ENCODE measurements at places on chromosomes 16 and 17. TPM values are rescaled to one million over a fixed set of nuclear protein-coding genes. Genes with fewer than 3 reads are reported as not detected.

DNA sequence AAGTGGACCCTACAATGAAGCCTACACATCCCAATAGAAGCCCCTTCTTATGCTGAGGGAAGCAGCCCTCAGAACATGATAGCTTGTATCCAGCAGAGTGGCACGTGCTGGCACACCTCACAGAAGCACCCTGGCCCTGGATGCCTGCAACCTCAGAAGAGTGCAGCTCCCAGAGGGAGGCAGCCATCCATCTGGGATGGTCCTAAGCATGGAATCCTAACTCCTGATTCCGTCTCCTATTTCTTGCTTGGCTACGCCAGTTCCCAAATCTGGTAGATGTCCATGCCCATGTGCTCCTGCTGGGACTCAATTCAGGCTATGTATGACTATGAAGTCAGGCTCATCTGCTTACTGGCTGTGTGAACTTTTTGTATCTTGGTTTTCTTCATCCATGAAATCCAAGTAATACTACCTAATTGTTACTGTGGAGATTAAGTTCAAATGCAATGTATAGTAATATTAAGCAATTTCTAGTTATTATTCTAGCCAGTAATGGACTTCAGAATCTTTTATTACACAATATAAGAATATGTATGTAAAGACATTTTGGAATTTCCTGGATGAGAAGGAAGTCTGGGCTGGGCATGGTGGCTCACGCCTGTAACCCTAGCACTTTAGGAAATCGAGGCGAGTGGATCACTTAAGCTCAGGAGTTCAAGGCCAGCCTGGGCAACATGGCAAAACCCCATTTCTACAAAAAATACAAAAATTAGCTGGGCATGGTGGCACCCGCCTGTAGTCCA is 32.4 kb downstream of the SIAH1 start:
- DNase-seq: no peak

DNA sequence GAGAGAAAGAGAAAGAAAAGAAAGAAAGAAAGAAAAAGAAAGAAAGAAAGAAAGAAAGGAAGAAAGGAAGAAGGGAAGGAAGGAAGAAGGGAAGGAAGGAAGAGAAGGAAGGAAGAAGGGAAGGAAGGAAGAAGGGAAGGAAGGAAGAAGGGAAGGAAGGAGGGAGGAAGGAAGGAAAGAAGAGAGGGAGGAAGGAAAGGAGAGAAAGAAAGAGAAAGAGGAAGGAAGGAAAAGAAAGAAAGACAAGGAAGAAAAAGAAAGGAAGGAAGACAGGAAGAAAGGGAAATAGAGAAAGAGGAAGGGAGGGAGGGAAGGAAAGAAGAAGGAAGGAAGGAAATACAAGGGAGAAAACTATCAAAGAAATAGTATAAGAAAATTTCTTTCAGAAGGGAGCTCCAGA is 7.2 kb upstream of the KRTAP4-7 start:
- no peak for DNase-seq

GRCh38 chr17:38571833-38572668 is 33.7 kb downstream of the SRCIN1 start:
- DNase-seq: no peak

DNA sequence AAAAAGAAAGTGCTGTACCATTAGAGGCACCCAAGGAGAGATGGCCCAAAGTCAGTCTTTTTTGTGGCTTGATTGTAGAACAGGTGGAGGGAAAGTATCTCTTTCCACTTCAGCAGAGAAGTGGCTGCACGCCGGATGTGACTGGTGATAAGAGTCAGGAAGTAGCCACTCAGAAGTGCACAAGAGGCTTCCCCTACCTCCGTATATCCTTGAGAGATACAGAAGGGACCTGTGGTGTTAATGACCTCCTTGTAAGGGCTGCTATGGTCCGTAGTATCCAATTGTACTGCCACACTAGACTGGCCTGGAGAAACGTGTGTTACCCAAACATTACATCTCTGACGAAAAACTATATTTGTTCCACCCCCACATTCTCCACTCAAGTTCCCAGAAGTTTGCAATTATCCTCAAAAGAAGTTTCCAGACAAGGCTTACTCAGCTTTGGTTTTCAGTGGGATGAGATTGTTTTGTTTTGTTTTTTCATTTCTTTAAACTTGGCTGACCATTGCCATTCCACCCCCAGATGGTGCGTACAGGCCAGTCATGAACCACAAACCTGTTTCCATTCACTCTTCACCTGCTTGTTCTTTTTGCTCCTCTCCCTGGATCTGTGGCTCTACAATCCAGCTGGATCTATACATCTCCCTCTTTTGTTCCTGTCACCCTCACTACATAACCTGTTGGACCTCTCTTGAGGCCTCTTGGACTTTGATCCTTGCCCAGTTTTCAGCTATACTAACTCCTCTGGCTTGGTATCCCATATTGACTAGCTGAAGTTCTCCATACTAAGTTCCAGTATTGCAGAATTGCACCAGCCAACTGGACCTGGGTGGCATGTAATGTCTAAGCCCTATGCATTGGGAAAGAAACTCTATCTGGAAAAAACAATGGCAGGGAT is 20.7 kb upstream of the MED13 start:
- DNase-seq: no peak

DNA sequence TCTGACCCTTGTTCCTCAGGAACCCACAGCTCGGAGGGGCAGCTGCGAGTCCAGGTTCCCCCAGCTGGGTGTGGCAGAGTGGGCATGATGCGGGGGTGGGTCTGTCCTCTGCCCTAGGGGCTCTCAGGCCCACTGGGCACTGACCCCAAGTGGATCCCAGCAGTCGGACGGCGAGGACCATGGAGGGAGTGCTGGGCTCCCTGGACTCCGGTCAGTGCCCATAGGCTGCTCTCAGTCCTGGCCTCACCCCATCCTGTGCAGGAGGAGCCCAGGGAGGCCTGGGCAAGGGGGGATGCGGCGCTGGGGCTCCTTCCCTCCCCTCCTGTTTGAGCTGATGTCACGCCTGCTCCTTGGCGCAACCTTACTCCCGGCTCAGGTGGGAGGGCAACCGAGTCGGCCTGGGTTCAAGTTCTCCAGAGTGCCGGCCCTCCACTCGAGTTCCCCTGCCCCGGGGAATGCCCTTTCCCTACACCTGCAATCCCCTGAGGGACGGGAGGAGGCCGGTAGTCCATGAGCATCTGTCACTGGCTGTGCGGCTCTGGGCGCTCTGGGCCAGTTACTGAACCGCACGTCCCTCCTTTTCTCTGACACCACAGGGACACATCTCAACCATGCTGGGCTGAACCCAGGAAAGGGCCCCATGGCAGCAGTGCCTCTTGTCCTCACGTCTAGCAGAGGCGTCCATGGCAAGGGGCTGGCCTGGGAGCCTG is 52.6 kb upstream of the ACSF3 start:
- no peak for DNase-seq

GRCh38 chr16:88013091-88013609 is 61.9 kb downstream of the BANP start:
- no peak for DNase-seq

DNA sequence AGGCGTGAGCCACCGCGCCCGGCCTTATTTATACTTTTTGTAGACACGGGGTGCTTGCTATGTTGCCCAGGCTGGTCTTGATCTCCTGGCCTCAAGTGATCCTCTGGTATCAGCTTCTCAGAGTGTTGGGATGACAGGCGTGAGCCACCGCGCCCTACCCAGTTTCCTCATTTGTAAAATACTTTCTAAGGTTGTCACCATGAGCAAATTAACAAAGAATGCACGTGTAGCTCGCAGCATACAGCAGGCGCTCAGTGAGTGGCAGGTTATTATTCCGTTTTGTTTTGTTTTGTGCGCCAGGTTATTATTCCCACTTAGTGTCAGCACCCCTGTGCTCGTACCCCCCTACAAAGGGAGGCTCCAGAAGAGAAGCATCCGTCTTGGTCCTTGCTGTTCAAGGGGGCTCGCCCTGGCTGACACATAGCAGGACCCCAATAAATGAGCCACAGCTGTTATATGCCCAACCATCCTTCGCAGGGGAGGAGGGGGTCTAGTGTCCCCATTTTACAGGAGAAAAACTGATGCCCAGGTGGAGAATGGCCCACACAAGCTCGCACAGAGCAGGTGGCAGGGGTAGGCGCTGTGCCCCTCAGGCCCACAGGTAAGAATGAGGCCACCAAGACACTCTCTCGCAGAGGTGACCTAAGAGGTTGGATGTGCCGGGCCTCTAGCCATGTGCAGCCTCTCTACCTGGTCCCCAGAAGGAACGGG is 686 bp upstream of the MIEF2 start:
- DNase-seq: peak; percentile 56

GRCh38 chr16:55035029-55035428 is 104.4 kb downstream of the IRX5 start:
- DNase-seq: peak; percentile 19

GRCh38 chr16:23254338-23254737 is 47.8 kb upstream of the SCNN1B start:
- no peak for DNase-seq

DNA sequence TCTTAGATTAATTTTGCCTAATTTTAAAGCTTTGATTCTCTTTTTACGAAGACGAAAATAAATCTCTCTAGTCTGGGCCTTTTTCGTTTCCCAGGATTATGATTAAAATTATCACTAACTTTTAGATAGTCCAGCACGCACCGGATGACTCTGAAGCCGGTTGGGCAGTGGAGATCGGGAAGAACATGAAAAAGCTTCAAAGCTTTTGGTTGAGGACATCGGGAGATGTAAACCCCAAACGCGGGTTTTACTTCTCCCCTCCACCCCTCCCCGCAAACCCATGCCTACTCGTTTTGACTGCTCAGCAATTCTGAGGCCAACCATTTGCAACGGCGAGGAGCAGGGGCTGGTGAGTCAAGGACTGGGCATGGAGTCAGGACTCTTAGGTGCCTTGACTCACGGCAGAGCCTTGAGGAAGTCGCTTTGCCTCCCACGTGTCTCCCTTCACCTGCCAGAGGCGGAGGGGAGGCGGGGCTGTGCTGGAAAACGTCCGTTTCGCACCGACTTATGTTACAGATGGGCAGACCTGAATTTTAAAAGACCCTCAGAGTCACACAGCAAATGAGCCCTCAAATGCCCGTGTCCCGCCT is 989 bp upstream of the DUSP14 start:
- DNase-seq: peak; percentile 94

GRCh38 chr17:57604771-57605674 is 140.1 kb downstream of the CCDC182 start:
- no peak for DNase-seq

DNA sequence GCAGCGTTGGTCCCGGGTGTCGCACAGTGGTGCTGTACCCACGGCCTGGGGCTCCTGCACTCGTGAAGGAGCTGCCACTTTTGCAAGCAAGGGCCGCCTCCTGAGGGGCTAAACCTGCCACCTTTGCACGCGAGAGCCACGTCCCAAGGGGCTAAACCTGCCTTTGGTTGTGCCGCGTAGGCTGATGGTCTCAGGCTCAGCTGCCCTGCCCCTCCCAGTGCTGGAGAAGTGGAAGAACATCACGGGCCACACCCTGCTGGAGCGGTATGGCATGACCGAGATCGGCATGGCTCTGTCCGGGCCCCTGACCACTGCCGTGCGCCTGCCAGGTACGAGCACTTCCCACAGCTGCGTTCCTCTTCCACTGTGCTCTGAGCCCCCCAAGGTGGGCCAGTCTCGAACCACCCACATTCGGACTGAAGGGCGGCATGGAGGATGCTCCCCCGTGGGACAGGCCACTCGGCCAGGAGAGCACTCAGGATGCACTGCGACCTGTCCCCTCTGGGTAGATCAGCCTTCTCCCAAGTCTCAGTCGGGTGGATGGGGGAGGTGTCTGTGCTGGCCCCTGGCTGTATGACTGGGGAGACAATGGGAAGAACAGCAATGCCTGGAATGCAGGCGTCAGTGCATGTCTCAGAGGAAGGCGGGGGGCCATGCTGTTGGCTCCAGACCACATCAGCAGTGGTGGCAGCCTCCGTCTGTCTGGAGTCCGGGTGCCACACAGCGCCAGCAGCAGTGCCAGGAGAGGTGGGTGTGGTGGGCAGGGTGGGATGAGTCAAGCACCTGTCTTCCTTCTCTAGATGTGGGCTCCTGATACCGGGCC is 20.7 kb downstream of the ACSF3 start:
- no peak for DNase-seq

- DNase-seq: no peak
These were observed 577 bp upstream of the HS3ST2 start for GRCh38 chr16:22813223-22813947.

- DNase-seq: peak; percentile 85
These were observed 3.9 kb upstream of the CCDC57 start for GRCh38 chr17:82216301-82217119.

DNA sequence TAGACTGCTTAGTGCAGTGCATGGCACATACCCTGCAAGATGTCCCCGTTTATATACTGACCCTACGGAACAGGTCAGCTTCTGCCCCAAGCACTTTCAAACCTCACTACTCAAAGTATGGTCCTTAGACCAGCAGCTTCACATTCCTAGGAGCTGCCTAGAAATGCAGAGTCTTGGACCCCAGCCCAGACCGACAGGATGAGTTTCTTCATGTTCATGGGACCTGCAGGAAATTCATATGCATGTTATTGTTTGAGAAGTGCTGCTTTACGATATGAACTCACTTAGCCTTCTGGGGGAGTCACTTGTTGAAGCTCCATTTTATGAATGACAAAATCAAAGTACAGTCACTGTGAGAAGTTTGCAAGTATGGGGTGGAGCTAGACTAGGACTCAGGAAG is 82.6 kb downstream of the DYNLRB2 start:
- DNase-seq: no peak

- DNase-seq: no peak
These were observed 18.4 kb upstream of the FBF1 start for GRCh38 chr17:75959051-75959838.

GRCh38 chr17:17186051-17186450 is 20.1 kb downstream of the PLD6 start:
- DNase-seq: no peak

DNA sequence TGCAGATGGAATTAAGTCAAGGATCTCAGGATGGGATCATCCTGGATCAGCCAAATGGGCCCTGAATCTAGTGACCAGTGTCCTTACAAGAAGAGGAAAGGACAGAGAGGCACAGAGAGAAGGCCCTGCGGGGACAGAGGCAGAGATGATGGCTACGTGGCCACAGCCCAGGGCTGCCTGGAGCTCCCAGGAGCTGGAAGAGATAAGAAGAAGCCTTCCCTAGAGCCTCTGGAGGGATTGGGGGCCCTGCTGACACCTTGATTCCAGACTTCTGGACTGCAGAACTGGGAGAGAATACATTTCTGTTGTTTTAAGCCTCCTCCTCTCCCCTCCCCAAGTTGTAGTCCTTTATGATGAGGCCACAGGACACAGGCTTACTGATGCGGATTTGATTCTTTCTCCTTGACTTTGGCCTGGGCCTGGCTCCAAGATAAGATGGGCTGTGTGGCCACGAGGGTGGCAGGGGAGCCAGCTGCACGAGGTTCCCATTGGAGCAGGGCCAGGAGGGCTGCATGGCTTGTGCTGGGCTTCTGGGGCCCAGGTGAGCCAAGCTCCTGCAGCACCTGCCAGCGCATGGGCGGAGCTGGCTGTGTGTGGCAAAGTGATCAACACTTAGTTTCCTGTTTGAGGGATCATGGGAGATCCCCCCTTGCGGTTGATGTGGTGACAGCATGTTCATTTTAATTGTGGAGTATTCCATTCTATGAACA is 146.1 kb downstream of the IRF8 start:
- no peak for DNase-seq

GRCh38 chr17:70906808-70907207 is 737.5 kb downstream of the KCNJ2 start:
- no peak for DNase-seq

The GCGR gene
- not detected for total RNA-seq

The SULT1A3 gene
- 23.5 TPM for total RNA-seq

The CRYM gene
- 4.9 TPM for total RNA-seq

The NPIPA2 gene
- 3.1 TPM for total RNA-seq

The NACA2 gene
- total RNA-seq: not detected

The CD19 gene
- total RNA-seq: 0.27 TPM

The TSPOAP1 gene
- 0.27 TPM for total RNA-seq

The SOX8 gene
- 5.2 TPM for total RNA-seq
